Pulmonary artery endothelial cell (primary cell): ENCODE measurements at places on chromosomes 12 and 14. TPM values are rescaled to one million over a fixed set of nuclear protein-coding genes. Genes with fewer than 3 reads are reported as not detected.

The CCDC197 gene
- total RNA-seq: not detected in 2 replicates

The PPP1R1A gene
- total RNA-seq: not detected in 2 replicates

The RASSF8 gene
- total RNA-seq: 100 and 131 TPM in 2 replicates

The SMIM41 gene
- total RNA-seq: 0.07 and 0.21 TPM in 2 replicates

- DNase-seq: no peak
Observed at GRCh38 chr12:31958569-31959160, 550 bp upstream of the RESF1 start.

DNA sequence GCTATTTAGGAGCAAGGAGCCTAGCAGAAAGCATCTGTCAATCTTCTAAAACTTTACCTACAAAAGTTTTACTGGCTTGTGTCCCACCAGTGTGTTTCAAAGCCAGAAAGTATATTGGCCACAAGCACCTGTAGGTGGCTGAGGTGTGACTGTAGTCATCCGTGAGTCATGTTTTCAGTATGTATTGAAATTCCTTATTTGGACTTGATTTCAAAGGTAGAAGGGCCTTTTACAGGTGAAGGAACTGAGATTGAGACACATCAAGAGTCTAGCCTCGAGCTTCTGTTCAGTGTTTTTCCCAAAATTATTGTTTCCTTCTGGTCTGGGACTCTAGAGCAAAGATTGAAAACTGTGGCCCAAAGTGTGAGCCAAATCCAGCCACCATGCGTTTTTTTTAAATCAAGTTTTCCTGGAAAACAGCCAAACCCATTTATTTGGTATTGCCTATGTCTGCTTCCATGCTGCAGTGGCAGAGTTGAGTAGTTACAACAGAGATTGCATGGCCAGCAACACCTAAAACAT lies 195.3 kb upstream of the BCL2L14 start:
- DNase-seq: no peak

GRCh38 chr14:38629412-38629811 lies 373.5 kb upstream of the CLEC14A start:
- DNase-seq: no peak

GRCh38 chr14:105622329-105622955 lies 96.1 kb downstream of the TMEM121 start:
- no peak for DNase-seq

GRCh38 chr12:5985471-5985870 lies 40.4 kb upstream of the ANO2 start:
- no peak for DNase-seq

- DNase-seq: no peak
Observed at GRCh38 chr12:92111256-92111655, 34.4 kb downstream of the BTG1 start.

GRCh38 chr14:52716155-52716554 lies 9.2 kb downstream of the PSMC6 start:
- no peak for DNase-seq
